Stimulated activated CD4-positive, alpha-beta T cell treated with anti-CD3 and anti-CD28 coated beads, Interleukin-1b, Interleukin-23, amount 100 ng/mL, for 4 hours (primary cell): ENCODE measurements at places on chromosomes 6 and 20.

GRCh38 chr6:35052694-35053565 is 88.2 kb downstream of the TCP11 start:
- no peak for DNase-seq

DNA sequence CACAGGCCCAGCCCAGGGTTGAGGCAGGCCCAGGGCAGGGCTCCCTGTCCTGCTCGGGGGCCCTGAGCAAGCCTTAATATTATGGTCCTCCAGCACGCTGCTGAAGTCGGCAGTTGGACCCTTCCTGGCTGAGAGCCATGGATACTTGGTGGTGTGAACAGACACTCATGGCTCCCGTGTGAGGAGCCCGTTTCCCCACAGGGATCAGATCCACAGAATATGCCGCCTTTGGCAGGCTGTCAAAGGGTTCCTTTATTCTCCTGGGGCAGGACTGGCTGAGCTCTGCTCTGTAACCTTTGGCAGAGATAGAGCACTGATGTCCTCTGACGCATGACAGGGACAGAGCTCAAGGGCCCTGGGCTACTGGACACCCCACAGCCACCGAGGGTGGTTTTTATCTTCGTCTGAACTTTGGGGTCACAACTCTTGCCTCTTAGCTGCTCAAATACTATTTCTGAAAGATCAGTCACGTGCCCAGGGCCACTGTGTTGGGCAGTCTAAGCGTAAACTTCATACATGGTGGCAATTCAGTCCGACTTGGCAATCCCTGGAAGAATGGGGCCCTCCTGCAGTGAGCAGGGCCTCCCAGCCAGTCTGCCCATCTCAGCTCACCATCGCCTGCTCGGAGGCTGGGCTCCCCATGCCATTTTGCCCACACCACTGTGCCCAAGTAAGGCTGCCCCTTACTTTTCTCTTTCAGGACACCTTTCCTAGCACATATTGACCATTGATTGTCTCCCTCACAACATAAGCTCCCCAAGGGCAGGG is 49.1 kb downstream of the TTI1 start:
- no peak for DNase-seq

- no peak for DNase-seq
These were observed 1.2 kb downstream of the MAK start for GRCh38 chr6:10837009-10837621.

DNA sequence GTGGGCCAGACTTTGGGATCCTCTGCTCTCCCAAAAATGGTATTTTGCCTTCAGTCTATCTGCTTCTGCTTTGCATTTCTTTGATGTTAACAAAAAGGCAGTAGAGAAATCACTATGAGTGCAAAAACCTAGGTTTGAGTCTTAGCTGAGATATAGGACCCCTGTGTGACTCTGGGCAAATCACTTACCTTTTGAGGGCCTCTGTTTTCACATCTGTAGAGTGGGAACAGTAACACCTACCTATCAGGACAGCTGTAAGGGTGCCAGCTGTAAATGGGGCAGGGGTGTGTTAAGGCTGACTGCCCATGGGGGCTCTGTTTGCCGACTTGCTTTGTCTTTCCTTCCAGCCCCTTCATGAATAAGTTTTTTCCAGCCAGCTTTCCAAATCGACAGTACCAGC is 30.4 kb downstream of the HM13 start:
- DNase-seq, result no peak

GRCh38 chr6:29531668-29532067 is 27.9 kb downstream of the UBD start:
- no peak for DNase-seq

GRCh38 chr20:9439806-9440205 is 74.6 kb upstream of the LAMP5 start:
- no peak for DNase-seq

DNA sequence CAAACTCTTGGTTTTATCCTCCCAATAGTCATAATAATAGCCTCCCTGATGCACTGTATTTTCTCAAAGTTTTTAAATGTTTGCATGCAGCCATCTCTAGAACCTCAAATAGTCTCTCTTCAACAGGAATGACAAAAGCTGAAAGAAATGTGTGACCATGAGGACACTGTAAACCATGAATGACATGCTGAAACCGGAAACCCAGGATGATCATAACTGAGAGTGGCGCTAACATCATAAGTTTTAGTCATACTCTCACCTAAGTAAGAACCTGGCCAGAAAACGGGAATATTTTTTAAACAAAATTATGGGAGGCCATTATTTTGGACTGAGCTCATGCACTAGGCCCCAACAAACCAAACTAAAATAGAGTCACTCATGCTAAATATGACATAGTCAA is 278.4 kb upstream of the STXBP5 start:
- DNase-seq, result no peak

- no peak for DNase-seq
These were observed 90.0 kb upstream of the TNFAIP3 start for GRCh38 chr6:137776786-137777686.

- DNase-seq, result no peak
These were observed 31.5 kb upstream of the TGM2 start for GRCh38 chr20:38196592-38196991.

- DNase-seq, result peak; percentile 57
These were observed 945 bp downstream of the PHF10 start for GRCh38 chr6:169723200-169723909.

GRCh38 chr20:49993301-49993751 is 10.5 kb downstream of the SNAI1 start:
- no peak for DNase-seq

DNA sequence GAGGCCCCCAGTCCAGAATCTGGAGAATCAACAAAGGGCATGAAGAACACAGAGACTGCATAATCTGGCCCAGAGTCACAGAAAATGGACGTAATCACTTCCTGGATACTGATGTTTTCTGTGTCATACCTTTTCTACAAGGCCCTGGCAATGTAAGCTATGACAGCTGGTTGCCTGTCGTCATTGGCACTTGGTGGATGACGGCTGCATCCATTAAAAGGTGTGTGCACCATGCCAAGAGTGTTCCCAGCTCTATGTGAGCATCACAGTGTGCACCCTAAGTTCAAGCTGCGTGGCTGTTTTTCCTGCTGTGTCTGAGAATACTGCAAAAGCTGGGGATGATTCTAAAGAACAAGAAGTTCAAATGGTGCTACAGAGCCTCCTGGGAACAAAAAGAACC is 275.2 kb upstream of the CNR1 start:
- no peak for DNase-seq

DNA sequence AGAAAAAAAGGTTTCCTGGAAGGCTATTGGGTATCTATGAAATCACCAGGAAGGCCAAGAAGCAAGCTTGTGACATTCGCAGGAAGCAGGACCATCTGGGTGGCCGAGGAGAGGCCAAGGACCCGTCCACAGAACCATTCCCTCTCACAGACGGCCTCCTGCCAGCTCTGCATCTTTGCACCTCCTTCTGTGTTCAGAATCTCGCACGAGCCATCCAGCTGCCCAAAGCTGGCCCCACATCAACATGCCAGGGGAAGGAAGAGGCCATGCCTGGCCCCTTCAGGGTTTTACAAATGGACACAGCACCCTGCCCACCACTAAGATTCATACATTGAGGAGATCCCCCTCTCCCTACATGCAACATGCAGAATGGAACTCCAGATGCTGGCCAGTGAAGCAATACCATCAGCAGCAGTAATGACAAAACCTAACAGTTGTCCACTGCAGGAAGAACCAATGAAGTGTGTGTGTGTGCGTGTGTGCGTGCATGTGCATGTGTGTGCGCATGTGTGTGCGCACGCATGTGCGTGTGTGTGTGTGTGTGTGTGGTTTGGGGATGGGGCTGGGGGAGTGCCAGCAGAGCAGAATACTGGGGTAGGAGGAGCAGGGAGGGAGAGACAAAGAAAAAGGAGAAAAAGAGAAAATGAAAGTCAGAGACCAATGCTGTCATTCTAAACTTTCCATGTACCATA is 184.2 kb upstream of the FOXQ1 start:
- no peak for DNase-seq

- no peak for DNase-seq
These were observed 30.7 kb downstream of the TUBB2B start for GRCh38 chr6:3196770-3197169.

DNA sequence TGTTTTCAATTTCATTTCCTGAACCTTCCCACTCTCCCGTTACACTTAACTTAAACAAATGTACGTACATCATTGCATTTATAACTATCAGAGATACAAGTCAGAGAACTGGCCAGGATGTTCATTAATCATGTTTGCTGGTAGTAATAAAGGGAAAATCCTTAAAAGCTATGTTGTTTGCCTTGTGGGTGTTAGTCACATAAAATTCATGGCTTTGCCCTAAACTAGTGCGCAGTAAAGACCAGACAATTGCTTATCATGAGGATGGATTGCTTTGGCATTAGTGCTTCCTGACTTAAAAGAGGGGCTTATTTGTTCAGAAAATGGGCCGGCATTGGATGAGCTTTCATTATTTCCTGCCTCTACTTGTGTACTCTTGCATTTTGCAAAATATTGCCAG is 1037.3 kb upstream of the FLRT3 start:
- no peak for DNase-seq
